ENCODE measurements at places on chromosomes 2 and 18.

GRCh38 chr18:46771141-46771540 is 14.3 kb upstream of the ST8SIA5 start:
- no peak for DNase-seq

DNA sequence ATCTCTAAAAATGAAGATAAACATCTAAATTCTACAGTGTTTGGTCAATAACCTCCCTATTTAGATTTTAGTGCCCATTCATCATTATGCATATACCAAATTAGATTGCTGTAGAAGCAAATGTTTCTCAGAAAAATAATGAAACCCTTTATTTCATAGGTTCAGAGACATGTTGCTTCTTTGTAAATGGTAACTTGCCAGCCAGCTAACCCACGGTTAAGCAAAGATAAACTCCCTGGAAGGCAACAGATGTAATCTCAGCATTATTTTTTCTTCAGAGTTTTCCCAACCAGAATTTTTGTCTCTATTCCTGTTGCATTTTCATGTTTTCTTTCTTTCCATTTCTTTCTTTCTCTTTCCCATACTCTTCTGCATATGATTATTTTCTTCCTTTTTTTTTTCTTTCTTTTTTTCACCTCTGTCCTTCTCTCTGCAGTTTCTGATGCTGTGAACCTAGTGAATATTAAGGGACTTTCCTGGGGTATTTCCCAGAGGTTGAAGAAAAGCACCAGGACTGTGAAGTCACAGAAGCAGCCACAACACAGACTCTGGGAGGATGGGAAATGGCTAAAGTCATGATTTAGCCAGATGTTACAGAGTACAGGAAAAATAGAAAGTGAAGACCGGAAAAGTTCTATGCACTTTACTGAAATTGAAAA is 50.0 kb upstream of the DSG1 start:
- DNase-seq: no peak

- DNase-seq: no peak
Observed at GRCh38 chr18:8616028-8616401, 6.8 kb downstream of the RAB12 start.

GRCh38 chr2:157067562-157067961 is 189.9 kb upstream of the GALNT5 start:
- DNase-seq: no peak

Measured in stimulated activated CD4-positive, alpha-beta T cell treated with anti-CD3 and anti-CD28 coated beads, Interleukin-15, amount 100 ng/mL, for 24 hours (primary cell).